Suppressor macrophage treated with lipopolysaccharide for 1 hour (primary cell): ENCODE measurements at places on chromosomes 2 and 18.

DNA sequence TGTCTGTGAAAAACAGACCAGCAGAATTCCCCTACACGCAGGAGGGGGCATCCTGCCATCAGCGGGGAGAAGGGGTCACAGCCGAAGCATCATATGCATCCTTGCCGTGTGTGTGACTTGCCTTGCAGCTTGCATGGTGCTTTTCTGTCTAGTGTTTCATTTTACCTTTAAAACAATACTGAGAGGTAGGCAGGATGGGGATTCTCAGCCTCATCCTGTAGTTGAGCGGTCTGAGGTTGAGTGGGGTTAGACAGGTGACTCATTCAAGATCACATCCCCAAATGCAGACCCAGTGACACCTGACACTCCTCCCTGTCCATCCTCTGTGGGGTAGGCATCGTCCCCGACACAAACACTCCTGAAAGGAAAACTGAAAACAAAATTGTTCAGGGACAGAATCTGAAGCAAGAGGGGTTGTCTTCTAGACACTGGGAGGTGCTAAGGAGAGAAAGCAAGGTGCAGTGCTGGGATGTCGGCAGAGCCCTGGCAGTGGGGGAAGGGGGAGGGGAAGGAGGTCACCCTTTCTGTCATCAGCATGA lies 7.9 kb downstream of the ARL4C start:
- DNase-seq = no peak

DNA sequence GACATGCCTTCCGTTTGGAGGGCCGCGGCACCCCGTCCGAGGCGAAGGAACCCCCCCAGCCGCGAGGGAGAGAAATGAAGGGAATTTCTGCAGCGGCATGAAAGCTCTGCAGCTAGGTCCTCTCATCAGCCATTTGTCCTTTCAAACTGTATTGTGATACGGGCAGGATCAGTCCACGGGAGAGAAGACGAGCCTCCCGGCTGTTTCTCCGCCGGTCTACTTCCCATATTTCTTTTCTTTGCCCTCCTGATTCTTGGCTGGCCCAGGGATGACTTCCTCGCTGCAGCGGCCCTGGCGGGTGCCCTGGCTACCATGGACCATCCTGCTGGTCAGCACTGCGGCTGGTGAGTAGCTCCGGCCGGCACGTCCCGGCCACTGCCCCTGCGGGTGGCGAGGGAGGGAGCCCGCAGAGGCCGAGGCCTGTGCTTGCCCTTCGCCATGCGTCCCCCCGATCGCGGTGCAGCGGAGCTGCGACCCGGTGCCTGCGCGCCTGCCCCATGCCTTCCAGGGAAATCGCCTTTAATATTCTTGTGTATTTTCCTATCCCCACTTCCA lies 1.2 kb downstream of the BMPR2 start:
- peak; percentile 74 for DNase-seq

DNA sequence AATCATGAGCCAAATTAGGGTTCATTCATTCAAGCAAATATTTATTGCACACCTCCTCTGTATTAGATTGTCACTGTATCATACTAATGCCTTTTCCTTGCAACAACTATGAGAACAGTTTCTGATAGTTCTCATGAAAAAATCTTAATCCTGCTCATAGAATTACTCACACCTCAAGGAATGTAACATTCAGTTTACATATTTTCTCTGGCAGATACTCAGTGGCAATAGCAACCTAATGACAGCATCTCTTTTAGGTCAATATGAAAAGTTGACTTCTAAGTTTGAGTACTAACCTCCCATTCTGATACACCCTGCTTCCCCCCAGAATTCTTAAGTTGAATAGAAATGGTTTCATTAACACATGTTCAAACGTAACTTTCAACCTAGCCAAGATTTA lies 132.0 kb downstream of the VWC2L start:
- DNase-seq = no peak

DNA sequence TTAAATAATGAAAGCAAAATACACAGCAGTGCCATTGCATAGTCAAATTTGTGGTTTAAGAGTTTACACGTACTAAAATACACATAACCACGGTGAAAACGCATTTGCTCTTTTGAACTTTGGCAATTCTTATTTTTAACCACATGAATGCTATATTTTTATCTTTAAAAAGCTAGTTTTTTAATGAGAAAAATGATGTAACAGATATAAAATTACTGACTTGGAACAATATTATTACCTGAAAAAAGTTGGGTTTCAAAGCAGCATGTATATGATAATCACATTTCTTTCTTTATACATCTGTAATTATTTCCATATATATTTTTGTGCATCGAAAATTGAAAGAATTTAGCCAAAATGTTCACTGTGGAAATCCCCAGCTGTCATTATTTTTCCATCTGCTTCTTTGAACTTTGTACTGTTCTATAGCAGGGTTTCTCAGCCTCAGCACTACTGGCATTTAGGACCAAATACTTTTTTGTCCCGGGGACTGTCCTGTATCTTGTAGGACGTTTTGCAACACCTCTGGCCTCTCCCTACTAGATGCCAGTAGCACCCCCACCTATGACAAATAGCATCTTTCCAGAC lies 75.9 kb upstream of the CAB39 start:
- DNase-seq = no peak

- no peak for DNase-seq
Observed at GRCh38 chr2:239482778-239483712, 82.2 kb upstream of the HDAC4 start.

DNA sequence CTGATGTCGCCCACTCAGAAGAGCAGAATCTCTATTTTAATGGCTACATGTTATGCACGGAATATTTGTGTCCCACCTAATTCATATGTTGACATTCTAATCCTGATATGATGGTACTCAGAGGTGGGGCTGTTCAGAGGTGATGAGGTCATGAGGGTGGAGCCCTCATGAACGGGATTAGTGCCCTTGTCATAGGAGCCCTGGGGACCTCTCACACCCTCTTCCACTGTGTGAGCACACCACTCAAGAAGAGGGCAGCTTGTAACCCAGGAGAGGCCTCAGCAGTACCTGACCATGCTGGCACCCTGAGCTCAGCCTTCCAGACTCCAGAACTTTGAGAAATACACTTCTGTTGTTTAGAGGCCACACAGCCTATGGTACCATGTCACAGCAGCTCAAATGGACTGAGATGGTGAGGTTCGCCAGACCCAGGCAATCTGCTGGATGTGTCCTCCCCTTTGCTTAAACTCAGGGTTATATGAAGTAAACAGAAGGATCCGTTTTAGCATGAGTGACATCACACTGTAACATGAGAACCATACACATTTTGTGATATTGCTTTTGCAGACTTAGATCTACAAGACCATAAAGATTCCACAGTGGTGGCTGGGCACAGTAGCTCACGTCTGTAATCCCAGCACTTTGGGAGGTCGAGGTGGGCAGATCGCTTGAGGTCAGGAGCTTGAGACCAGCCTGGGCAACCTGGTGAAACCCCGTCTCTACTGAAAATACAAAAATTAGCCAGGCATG lies 48.7 kb downstream of the ATOH8 start:
- no peak for DNase-seq

- DNase-seq = no peak
Observed at GRCh38 chr2:133755480-133756300, 187.4 kb upstream of the NCKAP5 start.

DNA sequence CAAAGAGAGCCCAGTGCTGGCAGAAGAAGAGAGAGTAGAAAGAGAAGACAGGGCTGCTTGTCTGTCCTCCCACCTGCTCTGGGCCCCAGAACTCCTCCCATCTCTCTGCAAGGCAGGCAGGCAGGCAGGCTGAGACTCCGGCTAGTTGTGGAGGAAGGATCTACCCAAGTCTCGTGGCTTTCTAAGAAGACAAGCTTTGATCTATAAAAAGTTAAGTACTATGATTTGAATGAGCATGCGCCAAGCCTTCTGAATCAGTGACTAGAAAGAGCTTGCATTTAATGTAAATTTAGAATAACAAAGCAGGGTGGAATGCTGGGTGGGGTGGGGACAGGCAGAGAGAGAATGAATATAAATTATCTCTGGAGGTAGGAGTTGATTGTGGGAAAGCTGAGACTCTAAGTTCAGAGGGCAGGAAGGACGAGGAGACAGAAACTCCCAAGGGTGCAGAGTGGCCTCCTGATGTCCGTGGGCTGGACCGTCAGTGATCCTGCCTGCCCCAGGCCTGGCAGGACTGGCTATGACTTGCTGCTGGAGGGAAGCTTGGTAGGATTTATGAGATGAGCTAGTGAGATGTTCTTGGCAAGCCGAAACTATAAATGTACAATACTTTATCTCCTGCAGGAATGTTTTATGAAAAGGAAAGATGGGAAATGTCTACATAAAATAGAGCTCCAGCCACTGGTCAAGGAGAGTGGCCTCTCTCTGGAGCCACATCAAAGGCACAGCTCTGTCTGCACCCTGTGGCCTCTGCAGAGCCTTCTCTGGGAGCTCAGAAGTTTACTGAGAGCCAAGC lies 447.5 kb downstream of the TNS1 start:
- no peak for DNase-seq

DNA sequence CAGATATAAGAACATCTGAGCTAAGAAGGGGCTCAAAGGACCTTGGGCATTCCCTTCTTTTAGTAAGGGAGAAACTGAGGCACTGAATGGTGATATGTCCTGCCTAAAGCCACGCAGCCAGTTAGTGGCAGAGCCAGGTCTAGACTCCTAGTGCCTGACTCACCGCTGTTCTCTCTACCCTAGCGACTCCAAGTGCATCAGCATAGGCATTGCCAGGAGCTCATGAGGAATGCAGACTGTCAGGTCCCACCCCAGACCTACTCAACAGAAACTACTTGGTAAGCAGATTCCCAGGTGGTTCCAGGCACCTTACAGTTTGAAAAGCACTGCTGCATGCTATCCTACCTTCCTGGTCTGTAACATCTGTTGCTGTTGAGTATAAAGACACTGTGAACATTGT lies 158.9 kb downstream of the MSH2 start:
- DNase-seq = no peak

DNA sequence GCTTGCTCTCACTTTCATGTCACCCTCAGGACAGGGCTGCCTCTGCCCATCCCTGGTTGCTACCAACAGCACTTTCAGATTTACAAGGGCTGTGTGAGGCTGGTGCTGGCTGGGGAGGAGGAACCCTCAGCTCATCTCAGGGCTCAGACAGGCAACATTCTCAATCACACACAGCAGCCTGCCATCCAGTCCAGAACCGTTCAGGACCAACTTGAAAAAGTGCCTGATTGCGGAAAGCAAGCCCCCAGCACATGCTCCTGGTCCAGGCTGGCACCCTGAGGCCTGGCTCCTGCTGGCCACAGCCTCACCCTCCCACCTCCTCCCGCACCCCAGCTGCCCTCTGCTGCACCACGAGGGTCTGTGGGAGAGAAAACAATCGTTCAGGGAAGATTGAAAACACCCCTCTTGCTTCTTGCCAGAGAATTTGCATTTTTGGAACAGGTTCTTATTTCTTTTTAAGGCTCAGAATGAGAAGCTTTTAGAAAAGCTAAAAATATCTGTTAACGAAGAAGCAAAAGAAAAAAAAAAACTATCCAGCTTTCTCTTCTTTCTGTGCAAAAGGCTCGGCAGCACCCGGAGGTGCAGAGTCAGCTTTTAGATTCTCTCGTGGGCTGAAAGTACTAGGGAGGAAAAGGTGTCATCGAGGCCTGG lies 403.8 kb upstream of the ID2 start:
- DNase-seq = no peak

DNA sequence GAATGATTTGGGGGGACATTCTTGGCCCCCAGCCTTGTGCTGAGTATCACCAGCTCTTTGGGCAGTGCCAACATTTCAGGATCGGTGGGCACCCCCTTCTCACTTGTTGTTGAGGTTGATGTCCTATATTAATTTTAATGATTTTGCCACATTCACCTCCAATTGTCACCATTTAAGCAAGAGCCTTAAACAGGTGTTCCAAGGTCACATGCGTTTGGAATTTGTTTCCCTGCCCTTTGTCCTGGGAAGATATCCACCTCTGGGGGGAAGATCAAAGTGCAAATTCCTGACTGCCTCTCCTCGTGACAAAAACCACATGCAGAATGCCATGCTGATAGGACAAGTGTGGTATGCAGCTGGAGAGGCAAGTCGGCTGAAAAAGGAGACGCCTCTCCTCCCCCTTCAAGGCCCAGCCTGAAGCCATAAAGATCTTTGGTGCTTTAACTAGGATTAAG lies 72.5 kb upstream of the ID2 start:
- DNase-seq = no peak

DNA sequence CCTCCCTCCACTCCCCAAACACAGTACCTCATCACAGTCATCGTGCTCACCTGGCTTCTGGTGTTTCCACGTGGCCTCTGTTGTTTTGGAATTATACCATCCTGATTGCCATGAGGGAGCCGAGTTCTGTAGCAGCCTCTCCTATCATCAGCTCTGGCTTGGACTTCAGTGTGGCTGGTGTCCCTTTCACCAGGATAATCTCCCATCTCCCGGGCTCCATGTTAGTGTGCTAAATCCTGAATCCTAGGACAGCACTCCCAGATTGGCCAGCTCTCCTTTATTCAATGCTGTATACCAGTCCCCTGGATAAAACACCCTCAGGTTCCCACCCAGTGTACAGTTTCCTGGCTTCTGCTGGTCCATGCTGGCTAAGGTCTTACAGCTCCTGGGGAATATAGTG lies 53.3 kb downstream of the LONRF2 start:
- no peak for DNase-seq

DNA sequence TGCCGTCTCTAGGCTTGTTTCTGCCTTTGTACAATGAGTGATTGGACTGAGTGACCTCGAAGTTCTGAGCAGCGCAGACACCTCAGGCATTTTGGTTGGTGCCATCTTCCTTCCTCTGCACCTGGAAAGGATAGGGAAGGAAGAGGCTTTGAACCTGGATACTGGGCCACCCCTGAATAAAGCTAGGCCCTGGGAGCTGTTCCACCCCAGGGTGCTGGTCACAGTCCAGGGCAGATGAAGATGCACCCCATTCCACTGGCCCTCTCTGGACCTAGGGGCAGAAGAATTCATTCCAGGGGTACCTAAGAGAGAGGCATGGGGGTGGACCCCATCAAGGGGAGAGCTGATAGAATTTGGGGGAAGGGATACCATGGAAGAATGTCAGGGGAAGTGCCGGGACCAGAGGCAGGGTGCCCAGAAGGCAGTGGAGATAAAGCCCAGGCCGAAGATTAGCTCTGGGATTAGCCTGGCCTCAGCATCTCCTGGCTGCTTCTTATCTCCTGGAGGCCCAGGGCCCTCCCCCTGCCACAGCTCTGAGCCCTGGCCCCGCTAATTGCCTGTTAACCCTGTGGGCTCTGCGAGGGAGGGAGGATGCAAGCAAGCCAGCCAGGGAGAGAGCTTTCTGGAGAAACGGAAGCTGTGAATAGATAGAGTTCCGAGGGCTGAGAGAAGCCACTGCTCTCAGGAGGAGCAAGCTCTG lies 11.4 kb downstream of the ASIC4 start:
- DNase-seq = no peak

GRCh38 chr2:25505622-25506021 lies 163.9 kb upstream of the DNMT3A start:
- DNase-seq = no peak

GRCh38 chr18:79400091-79400590 lies 4.4 kb downstream of the NFATC1 start:
- DNase-seq = peak; percentile 90
